ENCODE measurements at places on chromosomes 2 and 18.
A peak's percentile ranks its signal among the peaks of the same experiment; 100 is the strongest.

DNA sequence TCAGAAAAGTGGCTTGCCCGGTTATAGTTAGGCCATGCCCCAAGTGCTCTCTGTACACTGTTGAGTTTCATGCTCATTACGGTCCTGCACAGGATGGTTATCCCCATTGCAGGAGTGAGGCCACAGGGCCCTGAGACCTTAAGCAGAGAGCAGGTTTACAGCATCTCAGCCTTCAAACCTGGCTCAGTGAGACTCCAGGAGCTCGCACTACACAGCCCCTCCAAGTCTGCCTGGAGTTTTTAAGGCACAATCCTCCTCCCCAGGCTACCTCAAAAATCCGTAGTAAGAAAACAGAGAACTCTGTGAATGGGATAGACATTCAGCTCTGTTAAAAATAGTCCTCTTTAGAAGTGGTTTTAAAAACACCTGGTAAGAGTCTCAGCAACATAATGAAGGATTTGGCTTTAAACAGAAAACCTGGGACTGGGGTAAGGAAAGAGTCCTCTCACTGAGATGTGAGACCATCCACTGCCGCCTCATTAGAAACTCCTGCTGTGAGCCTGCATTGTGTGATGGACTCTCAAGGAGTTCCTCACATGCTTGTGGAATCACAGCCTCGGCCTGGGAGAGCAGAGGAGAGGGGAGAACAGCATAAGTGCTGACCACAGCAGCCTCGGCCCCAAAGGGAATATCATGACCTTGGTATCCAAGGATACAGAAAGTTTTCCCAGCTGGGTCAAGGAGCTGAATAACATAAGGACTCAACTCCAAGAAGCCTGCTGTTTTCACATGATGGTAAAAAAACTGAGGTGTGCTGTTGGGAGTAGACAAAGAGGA lies 214.8 kb downstream of the ATAD2B start:
- no peak for DNase-seq

GRCh38 chr2:106030287-106031268 lies 163.5 kb downstream of the UXS1 start:
- DNase-seq: peak; percentile 55

DNA sequence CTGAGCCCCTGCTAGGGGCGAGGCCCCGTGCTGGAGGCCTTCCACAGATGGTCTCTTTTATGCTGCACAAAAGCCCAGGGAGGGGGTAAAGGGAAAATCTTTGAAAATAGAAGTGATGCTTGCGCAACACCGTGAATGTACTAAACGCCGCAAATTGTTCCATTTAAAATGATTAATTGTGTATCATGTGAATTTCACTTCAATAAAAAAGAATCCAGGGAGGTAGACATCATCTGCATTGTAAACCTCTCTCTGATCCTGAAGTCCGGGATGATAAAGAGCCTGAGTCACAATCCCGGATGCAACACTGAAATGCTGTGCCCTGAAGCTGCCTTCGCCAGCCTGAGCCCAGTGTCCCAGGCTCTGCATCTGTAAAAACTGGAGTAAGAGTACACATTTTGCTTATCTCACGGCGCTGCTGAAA lies 107.7 kb upstream of the PPP1CB start:
- no peak for DNase-seq

DNA sequence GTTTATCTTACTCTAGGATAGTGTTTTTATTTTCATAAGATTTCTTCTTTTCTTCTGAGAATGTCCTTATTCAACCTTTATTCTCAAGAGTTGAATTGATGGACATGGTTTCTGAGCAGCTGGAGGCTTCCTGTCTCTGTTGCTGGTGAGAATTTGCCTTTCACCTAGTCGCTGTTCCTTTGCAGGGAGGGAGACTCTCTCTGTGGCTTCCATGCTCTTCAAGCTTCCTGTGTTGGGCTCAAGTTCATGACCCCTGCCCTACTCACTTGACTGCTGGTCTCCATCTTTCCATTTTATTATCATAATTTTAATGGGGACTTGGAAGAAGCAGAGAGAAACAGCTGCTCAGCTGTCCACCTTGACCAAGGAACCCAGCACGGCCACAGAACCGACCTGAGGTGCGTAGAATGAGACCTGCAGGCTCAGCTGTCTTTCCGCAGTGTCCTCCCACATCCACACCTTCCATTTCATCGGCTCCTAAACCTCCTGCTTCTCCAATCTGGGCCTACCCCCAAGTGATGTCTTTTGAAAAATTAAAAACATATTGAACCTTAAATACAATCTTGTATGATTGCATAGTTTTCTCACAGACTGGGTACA lies 24.2 kb downstream of the TMEM18 start:
- no peak for DNase-seq

DNA sequence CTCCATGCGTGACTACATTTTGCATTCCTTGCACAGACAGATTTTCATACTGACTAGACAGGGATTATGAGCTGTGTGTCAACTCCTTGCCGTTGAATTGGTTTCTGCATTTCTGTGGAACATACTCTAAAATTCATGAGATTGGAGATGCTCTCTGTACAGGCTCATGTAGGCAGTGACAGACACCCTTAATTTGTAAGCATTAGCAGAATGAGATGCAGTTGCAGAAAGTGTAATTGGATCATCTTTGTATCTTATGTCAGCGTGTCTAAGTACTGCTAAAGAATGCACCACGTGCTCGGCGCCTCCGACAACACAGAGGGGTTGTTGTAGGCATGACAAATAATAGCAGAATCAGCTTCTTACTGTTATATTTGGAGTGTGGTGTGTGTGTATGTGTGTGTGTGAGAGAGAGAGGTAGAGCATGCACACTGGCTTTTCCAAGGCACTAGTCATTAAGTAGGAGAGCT lies 212.4 kb downstream of the CMPK2 start:
- DNase-seq: no peak

DNA sequence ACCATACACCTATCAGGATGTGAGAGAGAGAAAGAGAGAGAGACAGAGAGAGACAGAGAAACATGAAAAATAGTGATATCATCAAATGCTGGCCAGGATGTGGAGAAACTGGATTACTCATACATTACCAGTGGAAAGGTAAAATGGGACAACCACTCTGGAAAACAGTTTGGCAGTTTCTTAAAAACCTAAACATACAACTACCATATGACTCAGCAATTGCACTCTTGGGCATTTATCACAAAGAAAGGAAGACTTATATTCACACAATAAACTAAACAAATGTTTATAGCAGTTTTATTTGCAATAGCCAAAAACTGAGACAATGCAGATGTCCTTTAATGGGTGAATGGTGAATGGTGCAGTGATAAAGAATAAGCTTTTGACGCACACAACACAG lies 29.1 kb downstream of the SLC4A3 start:
- DNase-seq: no peak

- DNase-seq: peak; percentile 86
Measured at GRCh38 chr2:231161877-231162329, 36.5 kb upstream of the ARMC9 start.

DNA sequence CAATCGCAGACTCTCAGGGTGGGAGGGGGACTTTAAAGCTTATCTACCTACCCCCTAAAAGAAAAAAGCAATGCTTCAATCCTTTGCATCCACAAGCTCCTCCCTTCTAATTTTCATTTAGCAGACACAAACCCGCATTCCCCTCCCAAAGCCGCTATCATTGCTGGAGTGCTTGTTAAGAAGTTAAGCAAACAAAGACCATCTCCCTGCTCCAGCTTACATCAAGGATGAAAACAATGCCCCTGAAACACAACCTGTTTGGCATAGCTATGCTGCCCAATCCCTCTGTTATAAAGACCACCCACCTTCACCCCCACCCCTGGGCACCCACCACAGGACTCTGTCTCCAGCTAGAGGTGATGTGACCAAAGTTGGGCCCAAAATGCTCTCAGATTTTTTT lies 33.0 kb downstream of the REEP1 start:
- no peak for DNase-seq

DNA sequence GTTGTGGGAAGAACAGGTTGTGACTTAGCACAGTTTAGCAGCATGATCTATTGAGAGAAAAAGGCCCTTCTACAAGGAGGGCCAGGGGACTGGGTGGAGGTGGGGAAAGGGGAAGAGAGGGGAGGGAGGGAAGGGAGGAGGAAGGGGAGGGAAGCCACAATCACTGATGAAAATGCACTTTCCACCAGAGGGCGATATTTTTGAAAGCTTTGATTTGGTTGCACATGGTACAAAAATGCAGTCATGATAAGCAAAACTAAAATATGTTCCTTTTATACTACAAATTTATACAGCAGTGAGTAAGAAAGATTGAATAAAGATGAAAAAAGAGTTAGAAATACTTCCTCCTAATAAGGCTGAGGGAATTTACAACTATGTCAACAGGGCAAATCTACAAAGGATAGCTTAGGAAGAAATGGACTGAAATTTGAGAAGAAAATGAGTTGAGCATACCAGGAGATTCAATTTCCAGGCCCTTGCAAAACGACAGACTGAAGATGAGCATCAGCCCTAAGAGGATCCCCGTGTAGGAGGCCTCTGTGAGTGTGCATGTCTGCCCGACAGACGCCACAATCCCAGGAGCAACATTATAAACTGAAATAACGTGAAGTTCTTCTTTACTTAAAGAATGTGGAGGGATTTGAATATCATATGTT lies 17.2 kb downstream of the SH3YL1 start:
- DNase-seq: peak; percentile 24

DNA sequence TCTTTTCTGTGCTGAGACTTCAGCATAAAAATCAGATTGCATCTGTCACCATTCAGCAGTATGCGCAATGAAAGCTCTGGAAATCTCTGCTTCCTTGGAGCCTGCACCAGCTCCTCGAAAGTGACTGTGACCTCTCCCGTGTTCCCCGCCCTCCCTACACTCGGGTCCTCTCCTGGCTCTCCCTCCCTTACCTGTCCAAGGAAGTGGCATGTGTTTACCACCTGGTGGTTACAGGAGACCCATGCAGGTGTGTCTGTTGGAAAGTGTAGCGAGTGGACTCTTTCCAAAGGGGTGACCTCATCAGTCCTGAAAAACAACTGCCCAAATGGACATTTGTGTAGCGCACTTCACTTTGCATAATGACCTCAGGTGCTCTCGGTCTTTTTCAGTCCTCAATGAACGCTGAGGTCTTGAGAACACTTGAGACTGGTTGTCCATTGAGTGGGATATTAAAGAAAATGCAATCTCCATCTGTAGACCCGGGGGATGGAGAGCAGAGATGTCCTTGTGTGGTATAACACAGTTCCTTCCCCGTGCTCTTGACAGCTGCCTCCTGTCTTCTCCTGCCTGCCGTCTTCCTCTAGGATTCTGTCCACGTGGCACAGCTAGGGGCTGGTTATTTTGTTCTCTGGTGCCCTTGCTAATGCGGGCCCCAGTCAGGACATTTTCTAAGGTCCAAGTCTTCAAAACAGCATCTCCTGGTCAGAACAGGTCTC lies 133.2 kb downstream of the ACKR3 start:
- DNase-seq: no peak

- no peak for DNase-seq
Measured at GRCh38 chr2:240395896-240396622, 39.4 kb upstream of the GPC1 start.

GRCh38 chr18:21933931-21934765 lies 193.6 kb downstream of the MIB1 start:
- no peak for DNase-seq

- no peak for DNase-seq
Measured at GRCh38 chr2:98188351-98189046, 101.5 kb downstream of the VWA3B start.

- no peak for DNase-seq
Measured at GRCh38 chr2:147222506-147222905, 622.3 kb upstream of the ACVR2A start.

GRCh38 chr18:24397131-24397693 lies 412 bp downstream of the OSBPL1A start:
- DNase-seq: peak; percentile 45

DNA sequence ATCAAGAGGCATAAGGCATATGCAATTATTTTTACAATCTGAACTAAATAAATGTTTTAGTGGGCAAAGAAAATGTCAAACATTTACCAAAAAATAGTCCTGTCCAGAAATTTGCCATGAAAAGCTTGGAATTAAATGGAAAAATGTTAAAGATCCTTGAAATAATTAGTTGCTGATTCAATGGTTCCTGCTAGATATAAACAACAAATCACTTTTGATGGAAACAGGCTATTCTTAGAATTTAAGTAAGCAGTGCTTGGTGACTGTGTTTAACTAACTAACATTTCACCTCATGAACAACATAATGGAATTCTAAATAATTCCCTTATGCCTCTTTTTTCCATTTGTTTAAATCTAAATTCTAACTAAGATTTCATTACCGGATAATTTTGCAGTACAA lies 3.9 kb downstream of the RND3 start:
- no peak for DNase-seq

Measured in pulmonary artery endothelial cell (primary cell).